Stimulated activated CD4-positive, alpha-beta T cell treated with anti-CD3 and anti-CD28 coated beads, TNF-alpha, amount 100 ng/mL, for 4 hours (primary cell): ENCODE measurements at places on chromosomes 6 and 20.

DNA sequence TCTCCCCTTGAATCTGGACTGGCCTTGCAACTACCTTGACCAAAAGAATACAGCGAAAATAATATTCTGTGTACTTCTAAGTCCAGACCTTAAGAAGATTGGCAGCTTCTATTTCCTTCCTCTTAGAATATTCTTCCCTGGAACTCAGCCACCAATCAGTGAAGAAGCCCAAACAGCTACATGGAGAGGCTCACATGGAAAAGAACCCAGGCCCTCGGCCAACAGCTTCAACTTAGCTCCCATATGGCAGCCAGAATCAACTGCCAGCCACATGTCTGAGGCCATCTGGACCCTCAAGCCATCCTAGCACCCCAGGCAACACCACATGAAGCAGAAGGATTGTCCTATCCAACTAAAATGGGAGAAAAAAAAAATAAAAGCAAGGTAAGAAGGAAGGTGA, 178.8 kb downstream of the IBTK start:
- no peak for DNase-seq

DNA sequence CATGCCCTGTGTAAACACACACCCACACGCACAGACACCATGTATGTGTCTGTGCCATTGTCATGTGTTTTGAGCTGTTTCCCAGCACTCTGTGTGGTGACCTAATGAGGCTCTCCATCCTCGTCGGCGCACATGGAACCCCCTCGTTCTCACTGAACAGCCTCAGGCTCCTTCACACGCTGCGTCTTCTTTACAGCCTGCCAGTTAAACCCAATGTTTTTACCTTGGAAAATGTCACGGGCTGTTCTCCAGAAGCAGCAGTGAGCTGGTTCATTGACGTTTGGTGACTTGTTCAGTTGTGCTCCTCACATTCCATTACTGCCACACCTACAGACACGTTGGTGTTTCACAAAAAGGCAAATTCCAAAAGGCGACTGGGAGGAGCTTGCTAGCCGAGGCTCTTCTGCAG, 201.0 kb upstream of the FOXQ1 start:
- DNase-seq, result no peak

GRCh38 chr6:125598422-125598821, 151.0 kb upstream of the HEY2 start:
- DNase-seq, result no peak

DNA sequence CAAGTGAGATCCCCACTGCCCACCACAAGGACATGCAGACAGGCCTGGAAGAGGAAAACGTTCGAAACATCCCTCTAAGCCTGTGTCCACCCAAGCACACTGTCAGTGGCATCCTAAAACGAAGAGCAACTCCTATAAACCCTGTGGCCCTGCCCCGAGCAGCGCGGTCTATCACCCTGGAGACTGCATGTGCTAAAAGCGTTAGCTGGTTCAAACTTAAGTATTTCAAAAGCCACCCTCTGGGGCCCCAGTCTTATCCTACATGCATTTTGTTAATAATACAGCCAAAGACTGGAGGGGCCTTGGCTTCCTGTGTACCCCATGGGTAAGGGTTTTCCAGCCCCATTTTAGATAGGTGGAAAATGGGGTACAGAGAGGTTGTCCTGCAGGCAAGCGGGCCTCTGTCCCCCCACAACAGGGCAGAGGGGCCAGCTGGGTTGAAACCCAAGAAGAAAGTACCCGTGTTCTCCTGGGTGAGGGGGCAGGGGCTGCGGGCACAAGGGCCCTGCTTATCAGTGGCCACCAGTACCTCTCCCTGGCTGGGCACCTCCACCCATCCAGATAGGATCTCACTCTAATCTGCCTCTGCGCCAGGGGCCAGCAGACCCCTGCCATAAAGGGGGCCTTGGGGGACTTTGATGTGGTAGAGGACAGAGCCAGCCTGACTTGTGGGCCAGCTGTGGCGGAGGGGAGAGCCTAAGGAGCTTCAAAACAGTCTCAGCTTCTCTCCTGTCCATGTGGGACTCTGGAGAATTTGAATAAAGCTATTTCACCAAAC, 28.3 kb downstream of the PREX1 start:
- DNase-seq, result no peak

- no peak for DNase-seq
Observed at GRCh38 chr20:34538671-34539123, 19.8 kb upstream of the MAP1LC3A start.

GRCh38 chr6:15674690-15675386, 12.0 kb upstream of the DTNBP1 start:
- no peak for DNase-seq

- no peak for DNase-seq
Observed at GRCh38 chr6:144953552-144954240, 668.6 kb downstream of the UTRN start.
